ENCODE measurements at places on chromosomes 6 and 20. TPM values are rescaled to one million over a fixed set of nuclear protein-coding genes. Genes with fewer than 3 reads are reported as not detected.

The OR2H2 gene
- total RNA-seq: not detected

The POPDC3 gene
- total RNA-seq: 67.5 TPM

The CDH4 gene
- total RNA-seq: not detected

The PXDC1 gene
- 53.5 TPM for total RNA-seq

The NOTCH4 gene
- 1.7 TPM for total RNA-seq

DNA sequence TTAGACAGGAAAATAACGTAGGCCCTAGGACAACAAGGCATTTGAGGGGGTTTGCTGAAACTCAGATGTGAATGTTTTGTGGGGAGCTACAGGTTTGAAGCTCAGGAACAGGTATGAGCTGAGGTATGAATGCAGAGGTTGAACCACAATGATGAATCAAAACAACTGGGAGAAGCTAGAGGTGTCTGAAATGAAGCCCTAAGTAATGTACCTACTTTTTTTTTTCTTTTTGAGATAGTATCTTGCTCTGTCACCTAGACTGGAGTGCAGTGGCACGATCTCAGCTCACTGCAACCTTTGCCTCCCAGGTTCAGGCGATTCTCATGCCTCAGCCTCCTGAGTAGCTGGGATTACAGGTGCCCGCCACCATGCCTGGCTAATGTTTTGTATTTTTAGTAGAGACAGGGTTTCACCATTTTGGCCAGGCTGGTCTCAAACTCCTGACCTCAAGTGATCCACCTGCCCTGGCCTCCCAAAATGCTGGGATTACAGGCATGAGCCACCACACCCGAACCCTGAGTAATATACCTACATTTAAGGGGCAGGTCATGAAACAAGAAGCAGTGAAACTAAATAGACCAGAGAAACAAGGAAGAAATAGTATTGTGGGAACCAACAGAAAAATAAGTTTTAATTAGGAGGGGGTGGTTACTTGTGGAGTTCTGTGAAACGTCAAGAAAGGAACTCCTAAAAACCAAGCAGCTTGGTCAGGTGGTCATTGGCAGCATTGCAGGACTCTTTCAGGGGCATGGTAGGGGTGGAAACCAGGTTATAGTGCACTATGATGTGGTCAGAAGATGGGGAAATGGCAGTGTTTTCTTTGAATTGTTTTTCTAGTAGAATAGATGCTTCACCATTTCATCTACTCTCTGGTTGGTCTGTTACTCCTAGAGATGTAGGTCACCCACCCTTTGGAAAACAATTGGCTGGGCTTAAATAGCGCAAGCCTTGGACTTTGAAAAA lies 138.1 kb downstream of the CD164 start:
- no peak for DNase-seq

DNA sequence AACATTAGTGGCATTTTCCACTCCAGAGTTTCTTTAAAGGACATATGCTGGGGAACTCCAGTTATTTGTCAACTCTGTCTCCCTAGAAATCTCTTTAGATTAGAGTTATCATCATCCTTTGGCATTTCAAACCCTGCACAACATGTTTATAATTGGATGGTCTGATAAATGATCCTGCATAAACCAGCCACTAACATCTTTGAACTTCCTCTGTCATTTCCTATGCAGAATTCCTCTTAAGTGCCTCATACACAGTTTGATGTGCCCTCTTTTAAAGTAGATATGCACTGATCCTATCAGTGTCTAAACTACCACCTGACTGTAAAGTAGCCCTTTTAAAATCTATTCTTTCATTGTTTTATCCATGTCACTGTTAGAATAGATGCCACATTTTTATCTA lies 306.3 kb upstream of the IRAK1BP1 start:
- no peak for DNase-seq

DNA sequence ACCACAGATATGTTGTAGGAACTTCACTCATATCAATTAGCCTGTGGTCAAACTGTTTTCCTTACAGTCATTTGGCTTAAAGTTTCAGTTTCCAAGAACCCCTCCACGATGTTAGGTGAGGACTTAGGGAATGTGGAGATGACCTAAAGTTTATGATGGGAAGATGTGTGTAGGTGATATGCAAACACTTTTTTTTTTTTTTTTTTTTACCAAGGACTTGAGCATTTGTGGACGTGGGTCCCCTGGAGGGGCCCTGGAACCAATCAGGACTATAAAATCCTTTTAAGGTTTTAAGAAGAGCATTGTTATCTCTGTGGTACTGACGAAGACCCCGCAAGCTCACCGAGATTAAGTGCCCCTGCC lies 478 bp upstream of the MTHFD1L start:
- DNase-seq: no peak

DNA sequence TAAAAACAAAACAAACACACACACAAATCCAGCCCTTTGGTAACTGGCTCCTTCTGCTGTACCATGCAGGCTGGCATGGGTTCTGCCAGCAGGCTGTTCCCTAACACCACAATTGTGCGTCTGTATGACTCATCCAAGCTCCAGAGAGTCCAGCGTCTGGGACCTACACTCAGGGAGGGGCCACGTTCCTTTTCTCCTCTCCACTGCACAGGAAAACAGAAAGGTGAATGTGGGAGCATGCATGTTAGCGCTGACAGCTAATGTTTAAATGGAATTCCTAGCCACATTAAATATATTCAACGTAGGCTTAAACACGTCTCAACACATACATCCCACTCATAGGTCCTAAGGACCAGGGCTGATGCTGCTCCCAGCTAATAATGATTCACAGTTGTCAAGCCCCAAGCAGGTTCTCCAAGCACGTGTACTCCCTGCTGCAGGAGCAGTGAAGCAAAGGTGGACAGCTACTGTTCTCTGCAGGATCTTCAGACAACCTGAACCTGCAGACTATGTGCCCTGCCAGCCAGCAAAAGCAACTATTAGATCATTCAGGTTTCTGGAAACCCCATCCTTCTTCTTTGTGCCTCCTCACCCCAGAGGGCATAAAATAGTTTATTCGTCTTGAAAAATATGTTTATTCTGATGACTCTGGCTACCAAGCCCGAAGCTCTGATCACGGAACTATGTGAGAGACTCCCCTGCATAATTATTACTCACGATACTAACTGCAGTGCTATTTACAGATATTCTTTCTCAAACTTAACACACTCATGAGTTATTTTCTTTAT lies 20.9 kb downstream of the MAP1LC3A start:
- peak; percentile 65 for DNase-seq

GRCh38 chr6:55746473-55746872 lies 128.9 kb downstream of the BMP5 start:
- DNase-seq: no peak

DNA sequence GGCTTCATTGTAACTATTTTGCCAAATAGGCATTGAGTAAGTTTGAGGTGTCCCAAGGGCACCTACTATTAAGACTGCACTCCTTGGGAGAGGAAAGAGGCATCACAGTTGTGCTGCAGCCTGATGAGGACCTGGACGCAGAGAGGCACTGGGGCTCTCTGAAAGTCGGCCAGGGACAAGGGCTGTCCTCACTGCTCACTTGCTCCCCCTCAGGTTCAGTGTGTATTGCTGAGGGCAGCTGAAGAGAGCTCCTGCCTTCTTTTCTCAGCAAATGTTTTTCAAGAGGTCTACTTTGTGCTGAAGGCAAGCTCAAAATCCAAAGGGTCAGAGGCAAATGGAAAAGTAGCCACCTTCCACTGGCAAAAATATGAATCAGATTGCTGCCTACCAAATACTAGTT lies 331.8 kb downstream of the RIMS1 start:
- peak; percentile 64 for DNase-seq

Data from SK-MEL-5 (cell line).